ENCODE measurements at places on chromosomes 7 and 10.

DNA sequence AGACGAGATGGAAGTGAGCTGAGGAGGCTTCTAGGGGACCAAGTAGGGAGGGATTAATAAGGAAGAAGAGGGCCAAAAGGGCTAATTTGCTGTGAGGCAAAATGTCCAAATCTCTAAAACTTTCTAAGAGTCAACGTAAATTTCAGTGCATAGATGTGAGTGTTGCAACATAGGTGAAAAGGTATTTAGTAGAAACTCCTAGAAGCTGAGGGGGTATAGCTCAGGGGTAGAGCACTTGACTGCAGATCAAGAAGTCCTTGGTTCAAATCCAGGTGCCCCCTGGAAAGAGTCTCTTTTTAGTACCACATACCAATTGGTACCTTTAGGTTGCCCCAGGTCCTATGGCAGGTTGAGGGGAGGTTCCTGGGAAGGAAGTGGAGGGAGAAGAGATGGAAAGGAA lies 48.7 kb upstream of the ZNF746 start:
- DNase-seq = no peak

- DNase-seq = no peak
These were observed 3.2 kb downstream of the HOXA11 start for GRCh38 chr7:27181795-27182275.

DNA sequence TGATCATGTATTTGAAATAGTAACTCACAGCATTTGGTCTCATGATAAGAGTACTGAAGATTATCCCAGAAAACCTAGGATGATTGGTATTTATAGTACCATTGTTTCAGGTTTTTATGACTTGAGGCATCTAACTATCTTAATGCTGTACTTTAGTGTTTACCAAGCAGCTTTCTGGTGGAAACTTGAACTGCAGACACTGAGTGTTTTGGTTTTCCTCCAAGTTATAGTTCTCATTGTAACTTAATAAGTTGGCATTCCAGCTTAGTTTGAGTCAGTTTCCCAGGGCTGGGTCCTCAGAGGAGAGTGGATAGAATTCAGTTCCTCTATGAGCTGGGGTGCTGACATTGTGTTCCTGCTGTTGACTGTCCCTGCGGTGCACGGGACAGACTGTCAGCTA lies 50.4 kb downstream of the SEC23IP start:
- DNase-seq = no peak

GRCh38 chr7:98617051-98617959 lies at the start of gene NPTX2:
NPTX2 (plus strand) TSS chr7:98617285; CDS start chr7:98617462, 177 bp downstream.
- DNase-seq = no peak

DNA sequence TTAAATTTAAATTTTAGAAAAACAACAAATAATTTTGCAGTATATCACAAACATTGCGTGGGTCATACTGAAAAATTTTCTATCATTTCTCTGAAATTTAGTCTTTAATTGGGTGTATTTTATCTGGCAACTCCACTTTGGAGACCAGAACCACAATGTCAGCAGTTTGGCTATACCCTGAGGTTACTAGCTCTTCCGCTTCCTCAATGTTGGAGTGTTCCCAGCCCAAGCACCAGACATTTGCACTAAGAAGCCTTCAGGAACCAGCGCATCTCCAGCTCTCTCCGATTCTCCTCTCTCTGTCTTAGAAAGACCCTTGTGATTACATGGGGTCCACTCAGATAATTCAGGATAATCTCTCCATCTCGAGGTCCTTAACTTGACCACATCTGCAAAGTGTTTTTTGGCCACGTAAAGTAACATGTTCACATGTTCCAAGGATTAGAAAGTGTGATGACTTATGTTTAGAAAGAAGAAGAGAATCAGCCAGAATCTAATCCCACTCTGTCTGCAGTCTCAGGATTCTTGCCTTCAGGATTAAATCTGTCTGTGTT lies 43.1 kb upstream of the ADRB1 start:
- no peak for DNase-seq

- DNase-seq = no peak
These were observed 25.6 kb upstream of the TMEM196 start for GRCh38 chr7:19798986-19799385.

- no peak for DNase-seq
These were observed 314.6 kb downstream of the FRMD4A start for GRCh38 chr10:14016011-14016536.

DNA sequence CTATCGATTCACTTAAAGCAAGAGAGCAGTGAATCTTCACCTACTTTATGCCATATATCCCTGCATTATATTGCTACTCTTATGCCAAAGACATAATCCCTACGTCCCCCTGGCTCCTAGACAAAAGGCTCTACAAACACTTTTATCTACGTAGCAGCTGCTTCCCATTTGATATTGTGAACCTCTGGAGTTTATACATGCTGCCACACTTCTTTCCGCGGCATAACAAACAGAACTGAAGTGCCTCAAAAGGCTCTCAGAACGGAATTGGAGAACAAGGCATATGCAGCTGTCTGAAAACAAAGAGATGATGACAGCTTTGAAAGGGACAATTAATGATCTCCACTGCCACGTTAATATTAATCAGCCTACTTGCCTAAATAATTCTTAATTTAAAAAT lies 985.6 kb upstream of the LRRN3 start:
- no peak for DNase-seq

- DNase-seq = no peak
These were observed 16.1 kb upstream of the PTTG1IP2 start for GRCh38 chr7:90453259-90453891.

DNA sequence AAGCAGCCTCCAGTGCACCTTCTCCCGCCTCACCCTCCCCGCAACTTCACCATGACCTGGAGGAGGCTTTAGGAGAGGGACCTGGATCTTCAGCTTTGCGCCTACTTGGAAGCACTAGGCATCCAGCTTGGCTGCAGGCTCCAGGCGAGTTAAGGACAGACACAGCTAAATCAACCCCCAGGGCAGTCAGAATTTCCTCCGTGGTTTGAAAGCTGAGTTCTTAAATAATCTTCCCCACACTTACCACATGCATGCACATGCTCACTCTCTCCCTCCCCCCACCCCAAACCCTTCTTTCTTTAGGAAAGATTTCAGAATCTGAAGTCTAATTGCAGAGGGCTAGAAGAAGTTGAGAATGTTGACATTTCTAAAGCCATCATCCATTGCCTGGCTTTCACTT lies 36.7 kb upstream of the LRRC4 start:
- no peak for DNase-seq

- no peak for DNase-seq
These were observed 126.9 kb downstream of the RPS24 start for GRCh38 chr10:78160591-78160990.

- DNase-seq = no peak
These were observed 539 bp upstream of the MKLN1 start for GRCh38 chr7:131327049-131327625.

- DNase-seq = no peak
These were observed 473 bp downstream of the PPP1R9A start for GRCh38 chr7:94907811-94908322.
